ENCODE measurements at places on chromosomes 11 and 22. TPM values are rescaled to one million over a fixed set of nuclear protein-coding genes. Genes with fewer than 3 reads are reported as not detected.
A peak's percentile ranks its signal among the peaks of the same experiment; 100 is the strongest.

CDC45 gene
- total RNA-seq, result 116 TPM

NDUFC2 gene
- 208 TPM for total RNA-seq

GTSE1 gene
- total RNA-seq, result 39.0 TPM

DNA sequence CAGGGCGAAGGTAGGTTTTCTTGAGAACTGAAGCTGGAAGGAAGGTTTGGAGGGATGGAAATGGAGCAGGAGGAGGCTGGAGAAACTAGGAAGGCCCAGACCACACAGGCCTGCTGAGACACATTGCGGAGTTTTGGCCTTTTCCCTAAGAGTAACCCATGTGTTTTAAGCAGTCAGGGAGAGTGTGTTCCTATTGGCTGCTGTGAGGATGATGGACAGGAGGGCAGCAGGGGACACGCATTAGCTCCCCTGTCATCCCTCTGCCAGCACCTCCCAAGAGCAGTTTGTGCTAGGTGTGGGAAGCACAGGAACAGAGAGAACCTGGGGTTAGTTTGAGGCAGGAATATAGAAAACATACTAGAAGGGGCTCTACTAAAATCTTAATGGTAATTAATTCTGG is 842.1 kb downstream of the TBC1D22A start:
- no peaks in the 10 kb centered on the region for H3K36me3 ChIP-seq
- H3K4me1 ChIP-seq, result no peaks in the 10 kb centered on the region
- no peaks in the 10 kb centered on the region for H3K27me3 ChIP-seq
- no peak overlapping the region for H3K4me3 ChIP-seq
- DNase-seq, result no peak
- H3K27ac ChIP-seq, result no peak overlapping the region

UNC93B1 gene
- 13.9 TPM for total RNA-seq

DNA sequence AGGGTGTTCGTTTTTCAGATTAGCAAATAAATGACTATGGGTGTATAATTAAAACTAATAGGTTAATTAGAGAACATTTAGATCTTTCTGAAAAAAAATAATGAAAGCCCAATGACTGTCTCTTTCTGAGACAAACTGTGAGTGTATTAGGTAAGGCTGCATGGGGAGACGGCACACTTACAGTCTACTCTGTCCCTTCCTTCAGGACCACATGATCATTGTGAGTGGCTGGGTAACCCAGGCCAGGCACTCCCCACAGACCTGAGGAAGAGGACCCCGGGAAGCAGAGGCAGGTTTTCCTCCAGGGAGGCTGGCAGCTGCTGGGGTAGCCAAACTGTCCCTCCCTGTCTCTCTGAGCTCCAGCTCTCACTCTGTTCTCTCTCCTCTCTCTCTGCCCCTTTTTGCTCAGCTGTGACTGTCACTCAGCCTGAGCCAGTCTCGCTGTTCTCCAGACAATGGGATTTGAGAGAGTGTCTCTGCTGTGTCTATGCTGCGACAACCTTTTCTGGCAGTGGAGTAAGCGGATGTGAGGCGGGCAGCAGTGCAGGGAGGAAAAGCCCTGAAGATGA is 83.1 kb upstream of the NCAM1 start:
- H3K4me3 ChIP-seq, result no peak overlapping the region
- H3K27me3 ChIP-seq, result peaks cover 3% of the 10 kb centered on the region
- H3K36me3 ChIP-seq, result no peaks in the 10 kb centered on the region
- no peak overlapping the region for H3K27ac ChIP-seq
- no peak for DNase-seq

OR5B21 gene
- not detected for total RNA-seq

RAB36 gene
- total RNA-seq, result not detected

DNA sequence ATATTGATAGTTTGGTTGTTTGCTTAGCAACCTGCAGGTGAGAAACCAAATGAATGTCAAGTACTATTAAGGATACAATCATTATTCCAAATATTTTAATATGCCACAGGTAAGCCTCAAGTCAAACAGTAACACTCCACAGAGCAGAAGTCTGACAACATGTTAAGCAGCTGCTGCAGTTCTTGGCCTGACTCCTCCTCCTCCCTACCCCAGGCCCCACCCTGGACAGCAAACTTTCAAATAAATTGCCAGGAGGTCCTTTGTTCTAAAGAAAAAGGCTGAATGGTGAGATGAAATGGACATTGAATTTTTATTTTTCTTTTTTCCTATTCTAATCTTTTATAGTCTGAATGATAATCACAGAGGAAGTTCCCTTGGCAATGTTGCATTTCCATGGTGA is 260.0 kb upstream of the POU2AF2 start:
- H3K27me3 ChIP-seq, result no peaks in the 10 kb centered on the region
- H3K4me1 ChIP-seq, result no peaks in the 10 kb centered on the region
- H3K4me3 ChIP-seq, result no peak overlapping the region
- H3K36me3 ChIP-seq, result no peaks in the 10 kb centered on the region
- H3K27ac ChIP-seq, result no peak overlapping the region

- H3K36me3 ChIP-seq, result no peaks in the 10 kb centered on the region
- no peak overlapping the region for H3K4me3 ChIP-seq
- H3K27ac ChIP-seq, result no peak overlapping the region
- no peaks in the 10 kb centered on the region for H3K4me1 ChIP-seq
Measured at GRCh38 chr11:20049231-20049630, 111.0 kb downstream of the DBX1 start.

DNA sequence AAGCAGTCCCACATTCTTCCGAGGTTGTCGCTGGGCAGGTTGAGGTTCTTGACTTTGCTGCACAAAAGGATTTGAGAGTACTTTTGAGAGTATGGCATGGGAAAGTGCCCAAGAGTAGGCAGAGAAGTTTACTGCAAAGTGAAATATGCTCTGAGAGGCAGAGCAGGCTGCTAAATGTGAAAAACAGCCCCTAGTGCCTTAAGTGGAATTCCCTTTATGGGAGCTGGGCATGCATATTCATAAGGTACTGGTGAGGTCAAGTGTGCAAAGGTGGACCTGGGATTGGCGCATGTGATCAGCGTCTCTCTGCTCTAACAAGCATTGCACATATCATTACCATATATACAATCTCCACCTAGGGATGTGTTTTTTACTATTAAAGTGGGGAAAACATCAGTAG is 12.0 kb upstream of the APOL4 start:
- no peak overlapping the region for H3K27ac ChIP-seq
- no peaks in the 10 kb centered on the region for H3K36me3 ChIP-seq
- H3K27me3 ChIP-seq, result peaks cover 39% of the 10 kb centered on the region
- DNase-seq, result no peak
- peaks cover 6% of the 10 kb centered on the region for H3K4me1 ChIP-seq

ANAPC15 gene
- total RNA-seq, result 49.4 TPM

- H3K4me1 ChIP-seq, result no peaks in the 10 kb centered on the region
- peaks cover 8% of the 10 kb centered on the region for H3K27me3 ChIP-seq
- no peaks in the 10 kb centered on the region for H3K36me3 ChIP-seq
- H3K4me3 ChIP-seq, result no peak overlapping the region
- no peak for DNase-seq
Measured at GRCh38 chr22:43432883-43433415, 21.1 kb downstream of the MPPED1 start.

DNA sequence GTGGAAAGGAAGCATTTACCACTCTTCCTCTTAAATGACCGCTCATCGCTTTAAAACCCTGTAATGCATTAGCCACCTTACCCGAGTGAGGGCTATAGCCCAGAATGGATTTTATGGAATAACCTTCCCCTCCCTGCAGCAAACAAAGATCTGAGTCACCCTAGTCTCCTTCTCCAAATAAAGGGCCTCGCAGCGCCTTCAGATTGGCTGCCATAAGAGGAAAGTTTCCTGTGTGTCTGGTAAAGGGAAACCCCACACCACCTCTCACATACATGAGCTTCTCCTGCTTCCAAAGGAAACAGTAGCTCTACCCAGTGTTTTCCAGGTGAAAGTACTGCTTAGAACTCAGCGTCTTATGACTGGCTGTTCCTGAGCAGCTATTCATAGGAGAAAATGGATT is 47.8 kb downstream of the PPP2R1B start:
- DNase-seq, result no peak
- no peaks in the 10 kb centered on the region for H3K4me1 ChIP-seq
- H3K4me3 ChIP-seq, result no peak overlapping the region
- H3K27ac ChIP-seq, result no peak overlapping the region
- H3K36me3 ChIP-seq, result peaks cover 25% of the 10 kb centered on the region

DNA sequence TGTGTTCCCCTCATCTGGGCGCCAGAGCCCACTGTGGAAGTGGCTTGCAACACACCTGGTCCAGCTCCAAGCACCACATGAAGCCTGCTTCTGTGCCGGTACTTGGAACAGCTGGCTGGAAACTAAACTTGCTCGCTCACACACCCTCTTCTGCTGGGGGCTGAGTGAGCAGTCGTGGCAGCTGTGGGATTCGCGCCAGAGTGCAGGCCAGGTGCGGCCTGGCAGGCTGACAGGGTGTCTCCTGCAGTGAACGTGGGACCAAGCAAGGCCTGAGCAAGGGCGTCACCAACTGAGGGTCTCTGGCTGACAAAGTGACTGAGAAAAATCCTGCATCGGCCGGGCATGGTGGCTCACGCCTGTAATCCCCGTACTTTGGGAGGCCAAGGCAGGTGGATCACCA is 15.2 kb downstream of the SMC1B start:
- H3K27me3 ChIP-seq, result peaks cover 10% of the 10 kb centered on the region
- H3K27ac ChIP-seq, result no peak overlapping the region
- DNase-seq, result no peak
- no peaks in the 10 kb centered on the region for H3K4me1 ChIP-seq
- H3K36me3 ChIP-seq, result no peaks in the 10 kb centered on the region

GRCh38 chr11:111419181-111419580 is 40.1 kb upstream of the POU2AF1 start:
- H3K27me3 ChIP-seq, result no peaks in the 10 kb centered on the region
- peaks cover 59% of the 10 kb centered on the region for H3K4me1 ChIP-seq
- no peak overlapping the region for H3K27ac ChIP-seq
- no peak overlapping the region for H3K4me3 ChIP-seq

- H3K4me3 ChIP-seq, result no peak overlapping the region
- H3K27ac ChIP-seq, result no peak overlapping the region
- no peaks in the 10 kb centered on the region for H3K27me3 ChIP-seq
- no peaks in the 10 kb centered on the region for H3K4me1 ChIP-seq
- no peak for DNase-seq
Measured at GRCh38 chr22:33879796-33880195, 40.5 kb downstream of the LARGE1 start.

DNA sequence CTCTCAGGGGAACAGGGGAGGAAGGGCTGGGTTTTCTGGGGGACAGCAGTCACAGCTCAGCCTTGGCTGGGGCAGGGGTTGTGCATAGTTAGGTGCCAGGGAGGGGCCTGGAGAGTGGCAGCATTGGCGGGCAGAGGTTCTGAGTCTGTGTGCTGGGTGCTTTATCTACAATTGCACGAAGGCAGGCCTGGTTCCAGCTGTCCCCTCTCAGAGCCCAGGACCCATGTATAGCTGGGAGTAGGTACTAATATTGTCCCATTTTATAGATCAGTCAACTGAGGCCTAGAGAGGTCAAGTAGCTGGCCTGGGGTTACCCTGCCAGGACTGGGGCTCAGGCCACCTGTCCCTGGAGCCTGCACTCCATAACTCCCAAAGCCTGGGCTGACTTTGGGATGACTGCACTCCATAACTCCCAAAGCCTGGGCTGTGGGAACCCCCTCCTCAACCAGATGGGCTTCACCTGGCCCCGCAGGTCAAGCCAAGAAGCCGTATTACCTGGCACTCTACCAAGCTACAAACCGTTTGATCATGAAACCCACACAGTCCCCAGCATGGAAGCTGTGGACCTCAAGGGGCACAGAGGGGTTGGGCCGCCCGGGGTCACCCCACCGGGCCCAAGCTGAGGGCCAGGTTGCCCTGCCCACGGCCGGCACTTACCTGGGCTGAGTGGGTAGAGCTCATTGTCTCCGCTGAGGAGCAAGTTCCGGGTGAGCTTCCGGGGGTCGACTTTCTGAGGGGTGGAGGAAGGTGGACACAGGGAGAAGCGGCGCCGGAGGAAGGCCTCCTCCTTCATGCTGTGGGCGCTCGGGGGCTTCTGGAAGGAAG is 36.5 kb downstream of the OSBPL5 start:
- H3K36me3 ChIP-seq, result no peaks in the 10 kb centered on the region
- H3K4me1 ChIP-seq, result no peaks in the 10 kb centered on the region
- no peak overlapping the region for H3K27ac ChIP-seq
- H3K27me3 ChIP-seq, result no peaks in the 10 kb centered on the region
- H3K4me3 ChIP-seq, result no peak overlapping the region

OR52I1 gene
- total RNA-seq, result not detected

DNA sequence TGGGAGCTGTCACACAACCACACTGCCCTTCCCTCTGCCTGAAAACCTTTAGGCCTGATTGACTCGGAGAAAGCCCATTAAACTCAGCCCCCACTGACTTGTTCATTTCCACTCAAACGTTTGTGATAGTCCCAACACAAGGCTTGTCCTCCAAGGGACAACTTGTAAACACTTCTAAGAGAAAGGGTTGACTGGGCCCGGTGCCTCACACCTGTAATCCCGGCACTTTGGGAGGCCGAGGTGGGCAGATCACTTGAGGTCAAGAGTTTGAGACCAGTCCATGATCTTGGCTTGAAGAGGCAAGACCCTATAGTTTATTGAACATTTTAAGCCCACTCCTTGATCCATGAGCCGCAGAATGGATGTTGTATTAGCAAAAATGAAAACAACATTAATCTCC is 63.3 kb upstream of the PRODH start:
- no peak overlapping the region for H3K27ac ChIP-seq
- DNase-seq, result no peak
- no peak overlapping the region for H3K4me3 ChIP-seq
- peaks cover 15% of the 10 kb centered on the region for H3K27me3 ChIP-seq
- no peaks in the 10 kb centered on the region for H3K4me1 ChIP-seq

FXYD2 gene
- 3.4 TPM for total RNA-seq

GRCh38 chr11:5288108-5288905 is 13.4 kb downstream of the OR51B4 start:
- H3K4me3 ChIP-seq, result no peak overlapping the region
- H3K36me3 ChIP-seq, result no peaks in the 10 kb centered on the region
- H3K27ac ChIP-seq, result no peak overlapping the region
- H3K27me3 ChIP-seq, result no peaks in the 10 kb centered on the region

TRPC6 gene
- total RNA-seq, result not detected

GRCh38 chr11:94423507-94423906 is 22.3 kb upstream of the GPR83 start:
- no peak overlapping the region for H3K4me3 ChIP-seq
- no peaks in the 10 kb centered on the region for H3K4me1 ChIP-seq
- H3K27me3 ChIP-seq, result no peaks in the 10 kb centered on the region
- H3K36me3 ChIP-seq, result peaks cover 28% of the 10 kb centered on the region

DNA sequence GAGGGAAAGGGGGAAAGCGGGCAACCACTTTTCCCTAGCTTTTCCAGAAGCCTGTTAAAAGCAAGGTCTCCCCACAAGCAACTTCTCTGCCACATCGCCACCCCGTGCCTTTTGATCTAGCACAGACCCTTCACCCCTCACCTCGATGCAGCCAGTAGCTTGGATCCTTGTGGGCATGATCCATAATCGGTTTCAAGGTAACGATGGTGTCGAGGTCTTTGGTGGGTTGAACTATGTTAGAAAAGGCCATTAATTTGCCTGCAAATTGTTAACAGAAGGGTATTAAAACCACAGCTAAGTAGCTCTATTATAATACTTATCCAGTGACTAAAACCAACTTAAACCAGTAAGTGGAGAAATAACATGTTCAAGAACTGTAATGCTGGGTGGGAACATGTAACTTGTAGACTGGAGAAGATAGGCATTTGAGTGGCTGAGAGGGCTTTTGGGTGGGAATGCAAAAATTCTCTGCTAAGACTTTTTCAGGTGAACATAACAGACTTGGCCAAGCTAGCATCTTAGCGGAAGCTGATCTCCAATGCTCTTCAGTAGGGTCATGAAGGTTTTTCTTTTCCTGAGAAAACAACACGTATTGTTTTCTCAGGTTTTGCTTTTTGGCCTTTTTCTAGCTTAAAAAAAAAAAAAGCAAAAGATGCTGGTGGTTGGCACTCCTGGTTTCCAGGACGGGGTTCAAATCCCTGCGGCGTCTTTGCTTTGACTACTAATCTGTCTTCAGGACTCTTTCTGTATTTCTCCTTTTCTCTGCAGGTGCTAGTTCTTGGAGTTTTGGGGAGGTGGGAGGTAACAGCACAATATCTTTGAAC is 6.8 kb downstream of the MALAT1 start:
- no peaks in the 10 kb centered on the region for H3K27me3 ChIP-seq
- H3K27ac ChIP-seq, result peak overlapping the region; percentile 72
- H3K4me3 ChIP-seq, result no peak overlapping the region
- no peak for DNase-seq

Data from activated T-helper 1 cell treated with anti-CD3 and anti-CD28 coated beads, Interleukin-12 subunit alpha, Interleukin-12 subunit beta, Interleukin-2, Interleukin-4 antibody, amounts not matched to agents 30 ng/mL and 10 ng/mL and 1 ng/mL, durations not matched to agents 14 hours and 24 hours and 36 hours (primary cell).